ENCODE measurements at places on chromosomes 7 and 10.

- ATAC-seq: no peak
Measured at GRCh38 chr7:96558093-96558492, 151.6 kb downstream of the SEM1 start.

- no peak for ATAC-seq
Measured at GRCh38 chr10:21304198-21304597, 221.3 kb downstream of the SKIDA1 start.

GRCh38 chr10:17848646-17849045, 39.5 kb downstream of the MRC1 start:
- ATAC-seq: no peak

DNA sequence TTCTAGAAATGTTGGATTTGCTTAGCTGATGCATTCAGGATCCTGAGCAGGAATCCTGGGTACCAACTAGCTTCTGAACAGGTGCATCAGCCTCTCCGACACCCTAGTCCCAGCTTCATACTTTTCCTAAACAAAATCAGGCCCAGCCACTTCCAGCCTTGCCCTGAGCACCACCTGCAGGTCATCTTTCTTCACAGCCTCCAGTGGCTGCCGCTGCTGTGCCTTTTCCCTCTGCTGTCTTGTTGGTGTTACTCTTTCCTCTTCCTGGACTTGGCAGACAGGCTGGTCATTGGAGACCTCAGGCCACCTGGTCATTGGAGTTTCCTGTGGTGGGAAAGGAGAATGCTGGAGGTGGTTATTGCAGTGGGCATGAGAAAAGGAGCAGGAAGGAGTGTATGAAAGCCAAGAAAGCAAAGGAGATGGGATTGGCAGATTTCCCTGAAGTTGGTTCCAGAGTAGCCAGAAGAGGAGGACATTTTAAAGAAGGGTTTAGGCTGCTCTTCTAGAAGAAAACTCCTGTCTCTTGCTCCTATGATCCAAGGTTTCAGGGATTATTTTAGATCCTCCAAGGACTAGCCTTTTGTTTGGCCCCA, 48.2 kb upstream of the NFKB2 start:
- peak; percentile 67 for ATAC-seq

- no peak for ATAC-seq
Measured at GRCh38 chr7:157486007-157486755, 149.4 kb downstream of the DNAJB6 start.

DNA sequence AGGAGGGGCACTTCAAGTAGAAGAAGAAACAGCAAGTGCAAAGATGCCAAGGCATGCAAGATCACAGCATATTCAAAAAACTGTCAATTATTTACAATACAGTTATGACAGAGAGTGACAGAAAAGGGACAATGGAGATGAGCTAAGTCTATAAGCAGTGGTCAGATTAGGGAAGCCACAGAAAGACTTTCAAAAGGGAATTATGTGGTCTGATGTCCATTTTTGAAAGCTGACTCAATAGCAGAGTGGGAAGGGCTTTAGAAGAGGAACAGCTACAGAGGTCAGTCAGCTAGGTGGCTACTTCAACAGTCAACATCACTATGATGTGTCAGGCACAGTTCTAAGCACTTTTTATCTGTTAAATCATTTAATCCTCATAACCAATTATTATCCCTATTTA, 45.2 kb upstream of the SPOCK2 start:
- ATAC-seq: no peak

DNA sequence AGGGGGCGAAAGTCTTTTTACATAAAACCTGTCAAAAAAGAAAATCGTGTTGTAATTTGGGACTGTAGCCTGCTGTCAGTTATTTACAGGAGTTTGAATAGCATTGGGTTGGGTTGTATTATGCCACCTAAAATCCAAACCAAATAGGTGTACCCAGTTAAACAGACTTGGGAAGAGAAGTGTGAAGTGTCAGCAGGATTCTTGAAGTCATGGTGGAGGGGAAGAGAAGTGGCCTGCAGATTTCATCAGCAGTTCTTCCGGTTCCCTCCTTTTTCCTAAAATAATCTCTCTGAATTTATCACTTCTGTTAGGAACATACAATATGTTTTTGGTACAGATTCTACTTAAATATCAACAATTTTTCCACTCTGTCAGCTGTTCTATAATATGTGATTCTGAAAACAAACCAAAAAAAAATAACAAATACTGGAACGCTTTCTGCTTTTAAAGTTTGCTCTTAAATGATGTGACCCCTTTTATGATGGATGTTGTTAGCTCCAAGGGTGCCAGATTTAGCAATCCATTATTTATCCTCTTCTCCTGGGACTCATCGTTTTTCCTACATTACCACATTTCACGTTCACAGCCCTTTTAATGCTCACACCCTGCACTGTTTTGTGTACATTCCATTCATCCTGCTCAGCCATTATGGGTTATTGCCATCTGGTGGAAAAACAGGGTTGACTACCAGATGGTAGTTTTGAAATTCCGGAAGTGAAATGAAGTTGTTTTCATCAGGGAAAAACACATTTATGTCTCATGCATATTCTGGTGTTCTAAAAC, 18.7 kb upstream of the ARHGAP12 start:
- peak; percentile 93 for ATAC-seq

DNA sequence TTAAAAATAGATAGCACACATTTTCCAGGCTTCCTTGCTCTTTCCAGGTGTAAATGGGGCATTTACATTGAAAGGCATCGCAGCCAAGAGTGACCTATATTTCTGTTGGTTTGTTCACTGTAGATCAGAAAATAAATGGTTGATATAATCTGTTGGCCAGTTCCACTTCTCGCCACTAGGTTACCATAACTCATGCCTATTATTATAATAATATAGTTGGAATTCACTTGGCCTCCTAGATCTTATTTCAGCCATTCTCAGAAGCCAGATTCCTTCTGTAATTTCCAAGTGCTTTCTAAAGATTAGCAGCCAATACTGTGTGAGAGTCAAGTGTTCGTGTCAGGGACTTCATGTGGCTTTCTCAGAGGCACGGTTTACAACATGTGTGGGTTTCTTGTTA, 179.5 kb downstream of the DNAH11 start:
- ATAC-seq: no peak

DNA sequence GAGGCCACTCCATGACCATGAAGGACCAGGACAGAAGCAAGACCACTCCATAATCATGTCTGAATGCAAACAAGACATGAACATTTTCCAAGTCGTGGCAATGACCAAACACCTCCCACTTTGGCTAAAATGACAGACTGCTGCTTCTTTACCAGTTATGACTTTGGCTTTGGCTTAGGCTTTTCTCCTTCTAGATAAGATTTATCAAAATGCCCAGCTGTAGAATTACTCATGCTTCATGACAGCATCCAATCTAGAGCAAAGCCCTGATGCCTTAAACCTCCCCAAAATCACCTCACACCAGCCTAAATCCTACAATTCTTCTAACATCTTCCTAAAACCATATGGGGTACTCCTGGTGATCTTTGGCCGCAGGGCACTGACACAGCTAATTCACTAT, 102.1 kb downstream of the VPS41 start:
- ATAC-seq: no peak

GRCh38 chr10:43640603-43641002, 8.1 kb downstream of the ZNF32 start:
- ATAC-seq: no peak

GRCh38 chr7:90596671-90597562, 796 bp downstream of the CDK14 start:
- peak; percentile 24 for ATAC-seq

GRCh38 chr10:88234297-88234696, 348.8 kb downstream of the RNLS start:
- ATAC-seq: peak; percentile 10

DNA sequence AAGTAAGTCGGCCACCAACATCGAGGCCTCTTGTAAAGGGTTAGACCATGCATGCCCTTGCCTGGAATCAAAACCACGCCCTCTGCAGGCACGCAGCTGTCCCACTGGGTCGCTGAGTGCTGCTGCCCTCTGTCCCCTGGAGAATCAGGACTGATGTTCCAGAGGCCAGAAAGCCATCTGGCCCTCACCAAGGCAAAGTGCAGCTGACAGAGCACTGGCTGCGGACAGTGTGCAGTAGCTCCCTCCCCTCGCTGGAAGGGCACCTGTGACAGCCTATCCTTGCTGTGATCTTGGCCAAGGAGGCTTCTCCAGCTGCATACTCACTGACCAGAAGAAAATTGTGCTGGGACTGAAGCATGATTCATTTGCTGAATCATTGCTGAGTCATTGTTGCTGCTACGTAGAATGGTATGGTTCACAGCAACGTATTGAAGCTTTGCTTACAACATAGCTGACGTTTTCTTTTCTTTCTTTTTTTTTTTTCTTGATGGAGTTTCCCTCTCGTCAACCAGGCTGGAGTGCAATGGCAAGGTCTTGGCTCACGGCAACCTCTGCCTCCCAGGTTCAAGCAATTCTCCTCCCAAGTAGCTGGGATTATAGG, 30.4 kb downstream of the DDC start:
- peak; percentile 94 for ATAC-seq

DNA sequence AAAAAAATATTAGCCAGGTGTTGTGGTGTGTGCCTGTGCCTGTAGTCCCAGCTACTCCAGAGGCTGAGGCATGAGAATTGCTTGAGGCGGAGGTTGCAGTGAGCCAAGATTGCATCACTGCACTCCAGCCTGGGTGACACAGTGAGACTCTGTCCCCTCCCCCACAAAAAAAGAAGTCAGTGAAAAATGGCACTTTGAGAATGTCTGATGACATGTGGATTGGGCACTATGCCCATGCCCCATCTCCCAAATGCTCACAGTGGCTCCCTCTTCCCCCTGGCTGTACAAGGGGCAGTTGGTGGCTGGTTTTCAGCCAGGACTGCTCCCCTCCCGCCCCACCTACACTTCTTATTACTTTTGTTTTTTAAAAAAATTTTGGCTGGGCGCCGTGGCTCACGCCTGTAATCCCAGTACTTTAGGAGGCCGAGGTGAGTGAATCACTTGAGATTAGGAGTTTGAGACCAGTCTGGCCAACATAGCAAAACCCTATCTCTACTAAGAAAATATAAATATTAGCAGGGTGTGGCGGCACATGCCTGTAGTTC, 26.1 kb downstream of the IL15RA start:
- peak; percentile 91 for ATAC-seq

DNA sequence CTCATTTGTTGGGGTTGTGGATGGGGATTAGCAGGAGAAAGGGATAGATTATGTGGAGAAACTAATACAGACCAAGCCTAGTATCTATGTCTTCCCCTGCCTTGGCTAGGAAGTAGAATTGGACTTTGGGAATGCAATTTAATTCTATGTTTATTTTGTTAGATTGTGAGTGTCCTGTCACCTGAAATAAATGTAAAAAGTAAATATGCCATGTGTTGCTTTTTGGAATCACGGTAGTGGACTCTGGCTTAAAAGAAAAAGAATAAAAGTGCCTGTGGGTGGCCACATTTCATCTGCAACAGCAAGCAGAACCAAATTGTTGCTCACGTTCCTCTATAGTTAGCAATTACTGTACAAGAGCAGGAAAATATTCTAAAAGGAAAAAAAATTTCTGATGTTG, 42.3 kb downstream of the TET1 start:
- ATAC-seq: no peak

DNA sequence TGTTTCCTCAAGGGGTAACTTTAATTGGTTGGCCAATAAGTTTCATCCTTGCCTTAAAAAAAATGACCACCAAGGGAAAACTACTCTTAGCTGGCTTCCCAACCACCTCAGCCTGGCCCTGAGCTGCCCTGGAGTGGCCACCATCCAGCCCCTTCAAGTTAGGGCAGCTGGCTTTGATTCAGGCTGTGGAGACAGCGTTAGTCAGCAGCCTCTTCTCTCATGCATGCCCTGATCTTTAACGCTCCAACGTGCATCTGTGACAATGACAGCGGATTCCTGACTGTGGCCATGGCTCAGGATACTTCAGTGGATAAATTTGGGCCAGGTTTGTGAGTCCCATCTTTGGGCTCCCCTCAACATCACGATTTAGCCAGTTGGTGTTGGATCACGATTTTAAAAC, 111.6 kb downstream of the RBM20 start:
- ATAC-seq: no peak

DNA sequence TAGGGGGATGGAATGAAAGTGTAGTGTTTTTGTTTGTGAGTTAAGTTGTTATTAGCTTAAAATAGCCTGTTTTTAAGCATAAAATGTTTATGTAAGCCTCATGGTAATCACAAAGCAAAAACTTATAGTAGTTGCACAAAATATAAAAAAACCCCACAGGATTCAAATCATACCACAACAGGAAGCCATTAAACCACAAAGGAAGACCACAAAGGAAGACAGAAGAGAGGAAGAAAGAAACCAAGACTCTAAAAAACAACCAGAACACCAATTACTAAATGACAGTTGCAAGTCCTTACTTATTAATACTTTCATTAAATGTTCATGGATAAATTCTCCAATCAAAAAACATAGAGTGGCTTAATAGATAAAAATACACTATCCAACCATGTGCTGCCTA, 63.6 kb downstream of the ANKRD7 start:
- ATAC-seq: no peak

- peak; percentile 83 for ATAC-seq
Measured at GRCh38 chr10:97651773-97652172, 11.3 kb downstream of the PI4K2A start.

DNA sequence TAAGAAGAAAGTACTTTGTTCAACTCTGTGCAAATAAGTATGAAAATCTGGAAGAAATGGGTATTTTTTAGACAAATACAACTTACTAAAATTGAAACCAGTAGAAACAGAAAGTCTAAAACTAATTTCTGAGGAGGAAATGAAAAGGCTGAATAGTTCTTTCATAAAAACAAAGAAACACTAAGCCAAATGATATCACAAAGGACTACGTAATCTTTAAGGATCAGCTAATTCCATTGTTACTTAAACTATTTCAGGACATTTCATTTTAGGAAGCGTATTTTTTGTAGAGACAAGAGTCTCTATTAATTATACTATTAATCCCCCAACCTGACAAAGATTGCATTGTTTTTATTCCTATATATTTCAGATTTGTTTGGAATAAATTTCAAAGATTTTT, 11.2 kb upstream of the CCSER2 start:
- no peak for ATAC-seq

GRCh38 chr7:28745351-28745750, 212.8 kb downstream of the TRIL start:
- no peak for ATAC-seq

DNA sequence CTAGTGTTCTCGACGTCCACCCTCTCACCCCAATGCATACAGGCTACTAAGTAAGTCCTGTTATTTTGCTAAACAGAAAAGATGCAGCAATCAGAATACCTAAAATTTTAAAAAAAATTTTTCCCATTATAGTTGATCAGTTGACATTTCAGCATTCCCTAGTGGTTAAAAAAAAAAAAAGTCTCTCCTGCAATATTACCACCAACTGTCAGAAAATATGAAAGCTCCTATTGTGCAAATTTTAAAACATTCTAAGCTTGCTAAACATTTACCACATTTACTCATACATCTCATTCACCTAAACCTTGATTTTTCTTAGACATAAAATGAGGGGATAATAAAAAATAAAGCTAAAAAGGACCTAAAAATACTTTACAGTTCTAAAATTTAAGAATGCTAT, 165.6 kb downstream of the AVL9 start:
- ATAC-seq: no peak

- ATAC-seq: no peak
Measured at GRCh38 chr7:104272767-104273384, 55.5 kb upstream of the LHFPL3 start.

- no peak for ATAC-seq
Measured at GRCh38 chr7:35699796-35700305, 4.9 kb upstream of the HERPUD2 start.
